ENCODE measurements at places on chromosomes 6 and 20.

DNA sequence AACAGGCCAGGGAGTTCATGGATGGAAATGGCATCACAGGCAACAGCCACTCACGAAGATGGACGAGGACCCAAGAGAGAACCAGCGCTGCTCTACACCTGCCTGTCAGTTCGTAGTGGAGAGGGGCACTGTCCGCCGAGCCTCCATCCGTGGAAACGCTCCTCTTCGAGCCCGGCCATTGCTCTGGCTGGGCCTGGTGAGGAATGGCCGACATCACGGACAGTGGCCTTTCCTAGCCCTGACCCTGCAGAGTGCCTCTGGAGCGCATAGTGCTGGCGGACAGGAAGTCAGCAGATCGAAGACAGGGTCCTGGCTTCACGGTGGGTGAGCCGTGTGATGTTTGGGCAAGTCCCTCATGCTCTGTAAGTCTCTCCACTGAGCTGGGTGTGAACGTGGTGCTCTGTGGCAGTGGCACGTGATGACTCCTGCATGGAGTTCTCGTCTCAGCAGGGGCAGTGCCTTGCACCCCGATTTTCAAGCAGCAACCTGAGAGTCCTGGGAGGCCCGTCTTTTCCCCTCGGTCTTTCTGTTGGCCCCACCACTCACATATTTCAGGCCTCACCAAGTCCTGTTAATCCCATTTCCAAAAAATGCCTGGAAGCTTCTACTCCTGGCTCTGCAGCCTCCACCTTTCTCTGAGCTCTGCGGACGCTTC, 214.4 kb downstream of the ERMARD start:
- DNase-seq = no peak

- no peak for DNase-seq
Observed at GRCh38 chr20:4717816-4718570, 3.7 kb upstream of the PRND start.

GRCh38 chr6:108686896-108687295, 126.2 kb downstream of the FOXO3 start:
- DNase-seq = no peak

- no peak for DNase-seq
Observed at GRCh38 chr6:118377711-118378414, 170.2 kb upstream of the PLN start.

DNA sequence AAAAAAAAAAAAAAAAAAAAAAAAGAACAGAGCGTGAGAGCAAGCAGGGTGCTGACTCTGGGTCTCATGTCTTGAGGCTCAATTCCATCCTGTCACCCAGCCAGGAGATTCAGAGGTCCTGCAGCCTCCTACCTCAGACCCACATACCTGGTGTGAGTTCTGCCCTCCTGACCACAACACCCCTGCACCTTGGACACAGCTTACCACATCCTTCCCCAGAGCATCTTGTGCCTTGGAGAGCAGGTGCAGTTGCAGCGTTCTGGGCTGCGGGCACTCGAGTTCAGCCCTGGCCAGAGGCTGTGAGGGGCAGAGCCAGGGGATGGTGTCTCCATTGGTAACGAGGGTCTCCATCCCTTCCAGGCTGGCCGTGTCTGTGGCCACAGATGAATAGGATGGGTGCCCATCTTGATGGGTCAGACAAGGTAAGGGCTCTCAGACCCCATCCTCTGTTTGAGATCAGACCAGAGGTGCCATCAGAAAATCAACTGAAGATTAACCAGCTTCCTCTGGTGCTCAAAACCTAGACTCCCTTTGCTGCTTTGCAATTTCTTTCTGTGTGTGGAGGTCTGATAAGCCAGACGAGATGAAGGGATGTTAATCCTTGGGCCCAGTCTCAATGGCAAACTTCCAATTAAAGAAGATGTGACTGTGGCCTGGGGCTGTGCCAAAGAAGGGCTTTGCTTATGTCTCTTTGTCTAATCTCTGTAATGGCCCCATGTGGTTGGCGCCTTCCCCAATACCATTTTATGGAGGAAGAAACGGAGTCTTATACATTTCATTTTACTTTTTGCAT, 14.7 kb upstream of the ZNF831 start:
- no peak for DNase-seq

DNA sequence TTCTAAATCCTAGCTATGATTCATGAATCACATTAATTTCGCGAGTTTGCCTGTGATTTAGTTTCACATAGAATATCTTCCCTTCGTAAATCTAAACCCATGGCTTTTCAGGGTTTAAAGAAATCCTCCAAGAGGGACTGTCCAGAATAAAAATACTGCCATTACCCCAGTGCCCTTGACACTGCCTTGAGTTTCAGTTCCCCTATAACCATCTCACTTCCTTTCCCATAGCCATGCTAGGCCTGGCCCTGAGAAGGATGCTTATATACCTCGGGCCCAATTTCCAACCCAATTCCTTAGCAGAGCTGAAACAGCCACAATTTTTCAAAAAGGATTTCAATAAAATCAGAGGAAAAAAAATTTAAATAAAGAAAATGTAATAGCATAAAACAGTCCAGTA, 697.3 kb downstream of the FRK start:
- DNase-seq = no peak

DNA sequence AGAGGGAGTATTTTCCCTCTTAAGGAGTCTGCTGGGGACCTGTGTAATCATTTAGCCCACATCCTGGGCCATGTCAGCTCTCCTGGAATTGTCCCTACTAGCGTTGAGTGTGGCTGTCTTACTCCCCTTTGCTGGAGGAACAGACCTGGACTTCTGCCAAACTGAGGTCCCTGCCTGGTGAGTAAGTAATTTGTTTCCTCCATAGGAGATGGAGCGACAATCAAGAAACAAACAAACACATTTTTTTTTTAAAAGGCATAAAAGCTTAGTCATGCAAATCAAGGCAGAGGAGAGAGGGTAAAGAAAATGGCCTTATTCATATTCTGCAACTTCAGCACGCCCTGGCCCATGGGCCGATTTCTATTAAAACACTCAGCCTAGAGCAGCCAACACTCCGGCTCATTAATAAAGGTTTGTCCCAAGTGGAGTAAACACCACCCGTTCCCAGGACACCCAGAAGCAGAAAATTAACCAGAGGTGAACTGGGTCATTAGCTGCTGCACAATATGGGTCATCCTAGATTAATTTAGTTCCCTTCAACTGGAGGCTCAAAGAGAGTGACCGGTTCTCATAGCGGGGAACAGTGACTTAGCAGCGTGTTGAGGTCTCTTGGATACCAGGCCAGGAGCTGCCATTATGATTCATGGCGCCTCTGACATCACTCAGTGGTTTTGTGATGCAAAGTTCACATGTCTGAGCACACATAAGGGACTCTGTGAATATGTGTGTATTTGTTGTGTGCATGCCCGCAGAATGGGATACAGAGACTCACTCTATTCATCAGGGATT, 165.0 kb upstream of the SULF2 start:
- no peak for DNase-seq

DNA sequence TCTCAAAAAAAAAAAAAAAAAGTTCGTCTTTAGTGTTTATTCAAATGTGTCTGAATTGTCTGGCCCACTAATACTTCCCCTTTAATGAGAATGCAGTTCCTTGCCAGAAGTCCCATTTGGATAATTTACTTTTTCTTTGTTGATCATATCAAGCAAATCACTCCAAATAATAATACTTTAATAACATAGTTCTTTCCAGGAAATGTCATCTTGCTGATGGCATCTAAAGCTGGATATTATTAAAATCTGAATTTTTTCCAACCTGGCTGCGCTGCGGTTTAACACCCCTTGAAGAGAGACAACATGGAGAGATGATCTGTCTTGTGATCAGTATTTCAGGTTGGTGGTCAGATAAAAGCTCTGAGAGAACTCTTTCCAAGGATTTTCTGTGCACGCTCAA, 111.2 kb upstream of the CNKSR3 start:
- DNase-seq = no peak

DNA sequence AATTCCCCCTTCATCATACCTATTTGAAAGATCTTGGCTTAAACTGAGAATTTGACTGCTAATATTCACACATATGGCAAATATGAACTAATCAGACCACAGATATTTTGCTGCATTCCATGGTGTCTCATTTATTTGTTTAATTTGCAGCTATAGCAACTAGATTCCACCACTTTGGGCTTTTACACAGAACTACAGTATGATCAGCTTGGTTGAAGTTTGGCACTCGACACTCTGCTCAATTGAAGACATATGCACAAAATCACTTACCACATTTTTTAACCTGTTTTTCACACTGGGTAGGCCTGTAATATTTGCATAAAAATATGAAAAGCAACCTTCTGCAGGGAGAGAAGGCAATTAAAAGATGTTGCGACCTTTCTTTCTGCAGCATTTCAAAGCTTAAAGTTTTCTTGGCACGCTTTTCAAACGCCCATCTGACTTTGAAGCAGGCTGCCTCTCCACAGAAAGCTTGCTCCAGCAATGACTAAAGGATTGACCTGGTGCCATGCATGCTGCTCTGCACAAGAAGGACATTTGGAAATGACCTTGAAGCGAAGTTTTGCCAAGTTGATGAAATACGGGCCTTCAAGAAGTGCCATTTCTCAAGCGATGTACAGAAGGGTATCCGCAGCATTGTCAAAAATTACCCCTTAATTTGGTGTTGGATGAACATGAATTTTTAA, 126.7 kb downstream of the AIG1 start:
- no peak for DNase-seq
